Fibroblast of pulmonary artery (primary cell): ENCODE measurements at places on chromosomes 5 and 9.
A peak's percentile ranks its signal among the peaks of the same experiment; 100 is the strongest.

DNA sequence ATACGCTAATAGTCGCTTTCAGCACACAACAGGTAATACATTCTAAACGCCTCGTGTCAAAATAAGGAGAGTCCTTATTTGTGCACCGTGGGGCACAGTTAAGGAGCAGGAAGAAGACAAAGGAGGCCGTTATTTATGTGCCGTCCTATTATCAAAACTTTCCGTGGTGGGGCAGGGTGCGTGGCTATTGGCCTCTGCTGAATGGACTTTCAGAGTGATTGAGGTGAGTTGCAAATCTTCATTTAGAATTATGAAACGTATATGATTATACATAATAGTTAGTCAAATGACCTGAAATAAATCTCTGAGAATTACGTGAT, 833 bp downstream of the C5orf24 start:
- peak; percentile 22 for DNase-seq

DNA sequence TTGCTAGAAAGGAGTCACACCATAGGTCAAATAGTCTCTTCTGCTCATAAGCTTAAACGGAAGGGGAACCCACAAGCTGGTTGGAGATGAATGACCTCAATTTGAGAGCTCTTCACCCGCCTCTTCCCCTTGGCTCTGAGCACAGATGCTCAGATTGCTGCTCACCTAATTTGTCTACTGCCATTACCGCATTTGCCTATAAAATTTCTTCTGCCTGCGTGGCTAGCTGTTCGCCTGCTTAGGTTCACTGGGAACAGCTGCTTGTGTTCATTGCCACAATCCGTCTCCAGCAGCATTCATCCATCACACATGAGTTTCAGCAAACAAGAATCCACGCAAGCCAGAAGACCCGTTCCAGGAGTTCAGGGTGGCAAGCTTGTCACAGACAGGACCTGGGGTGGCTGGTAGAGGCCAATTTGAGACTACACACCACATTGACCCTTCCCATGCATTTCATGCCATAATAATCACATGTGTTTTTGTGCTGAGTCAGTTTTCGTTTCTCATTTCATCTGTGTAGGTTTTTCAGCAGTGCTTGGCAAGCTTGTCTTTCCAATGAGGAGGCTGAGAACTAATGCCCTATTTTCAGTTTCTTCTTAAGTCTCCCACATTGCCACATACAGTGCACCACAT, 50.2 kb upstream of the DNAH5 start:
- no peak for DNase-seq

DNA sequence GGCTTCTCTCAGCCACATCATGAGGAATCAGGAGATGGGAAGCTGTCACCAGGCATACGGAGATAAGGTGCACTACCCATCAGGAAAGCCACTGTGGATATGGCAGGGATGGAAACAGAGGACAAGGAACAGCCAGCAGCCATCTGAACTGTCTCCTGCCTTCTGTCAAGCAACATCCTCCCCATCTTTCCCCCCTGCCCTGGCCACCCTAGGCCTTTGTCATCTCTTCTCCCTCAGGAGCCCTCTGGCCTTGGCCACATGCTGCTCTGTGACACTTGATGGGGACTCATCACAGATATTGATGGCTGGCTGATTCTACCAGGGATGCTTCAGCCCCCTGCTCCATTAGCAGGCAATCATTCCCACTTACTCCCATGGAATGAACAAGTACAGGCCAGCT, 21.1 kb upstream of the MEIKIN start:
- DNase-seq = no peak

DNA sequence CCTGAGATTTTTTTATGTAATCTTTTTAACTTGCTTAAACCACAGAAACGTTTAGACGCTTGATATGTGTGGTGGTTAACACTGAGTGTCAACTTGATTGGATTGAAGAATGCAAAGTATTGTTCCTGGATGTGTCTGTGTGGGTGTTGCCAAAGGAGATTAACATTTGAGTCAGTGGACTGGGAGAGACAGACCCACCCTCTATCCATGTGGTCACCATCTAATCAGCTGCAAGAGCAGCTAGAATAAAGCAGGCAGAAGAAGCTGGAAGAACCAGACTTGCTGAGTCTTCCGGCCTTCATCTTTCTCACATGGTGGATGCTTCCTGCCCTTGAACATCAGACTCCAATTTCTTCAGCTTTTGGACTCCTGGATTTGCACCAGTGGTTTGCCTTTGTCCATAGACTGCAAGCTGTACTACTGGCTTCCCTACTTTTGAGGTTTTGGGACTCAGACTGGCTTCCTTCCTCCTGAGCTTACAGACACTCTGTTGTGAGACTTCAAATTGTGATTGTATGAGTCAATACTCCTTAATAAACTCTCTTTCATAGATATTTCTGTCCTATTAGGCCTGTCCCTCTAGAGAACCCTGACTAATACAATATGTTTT, 816.0 kb upstream of the CDH9 start:
- DNase-seq = peak; percentile 23

DNA sequence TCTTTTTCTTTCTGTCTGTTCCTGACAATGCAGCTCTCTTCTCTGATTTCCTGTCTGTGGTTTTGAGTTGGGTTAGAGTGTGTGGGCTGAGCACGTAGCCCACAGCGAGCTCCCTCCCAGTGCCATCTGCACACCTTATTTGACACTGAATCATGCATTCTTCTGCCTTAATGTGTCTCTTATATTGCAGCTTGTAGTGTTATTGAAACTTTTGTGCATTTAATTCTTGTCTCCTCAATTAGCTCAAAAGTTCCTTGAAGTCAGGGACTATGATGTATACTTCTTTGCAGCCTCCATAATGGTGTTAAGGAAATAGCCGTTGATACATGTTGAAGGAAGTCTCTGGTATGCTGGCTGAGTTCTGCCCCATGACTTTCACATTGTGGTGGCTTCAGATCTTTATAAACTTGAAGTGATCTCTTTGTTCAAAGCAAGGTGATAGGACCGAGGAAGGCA, 576.2 kb upstream of the CLINT1 start:
- DNase-seq = no peak

- DNase-seq = no peak
These were observed 209.0 kb downstream of the KIAA0825 start for GRCh38 chr5:94409440-94409839.

DNA sequence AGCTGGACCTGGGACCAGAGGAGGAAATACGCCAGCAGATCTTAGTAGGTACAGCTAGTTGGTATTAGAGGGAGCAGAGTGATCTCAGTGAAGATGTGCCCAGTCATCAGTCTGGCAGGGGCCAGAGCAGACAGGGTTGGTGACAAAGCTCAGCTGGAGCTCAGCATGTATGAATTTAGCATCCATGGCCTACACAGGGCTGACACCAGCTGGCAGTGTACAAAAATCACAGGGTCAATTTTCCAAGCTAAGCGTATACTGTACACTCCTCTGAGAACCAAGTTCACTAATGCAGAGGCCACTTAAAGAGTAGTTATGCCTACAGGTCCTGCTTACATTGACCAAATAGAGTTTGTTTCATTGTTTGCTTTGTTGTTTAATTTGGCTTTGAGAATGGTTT, 146.6 kb downstream of the SLC24A2 start:
- DNase-seq = peak; percentile 0
